Stomach (tissue), 19 donors: ENCODE measurements at places on chromosomes 4 and X. TPM values are rescaled to one million over a fixed set of nuclear protein-coding genes. Genes with fewer than 3 reads are reported as not detected.

The KLHL4 gene
- 0.29 TPM for total RNA-seq

The PSAPL1 gene
- total RNA-seq, result 0.45 TPM

The RPS6KA6 gene
- 22.3 TPM for total RNA-seq

The NSG1 gene
- 8.1 TPM for total RNA-seq

The BEX2 gene
- not detected for total RNA-seq

The STX18 gene
- 43.3 TPM for total RNA-seq

The ANKRD50 gene
- 26.3 TPM for total RNA-seq

The SPANXB1 gene
- total RNA-seq, result not detected

The NWD2 gene
- not detected for total RNA-seq
